ENCODE measurements at places on chromosomes 5 and 9. TPM values are rescaled to one million over a fixed set of nuclear protein-coding genes. Genes with fewer than 3 reads are reported as not detected.

DNA sequence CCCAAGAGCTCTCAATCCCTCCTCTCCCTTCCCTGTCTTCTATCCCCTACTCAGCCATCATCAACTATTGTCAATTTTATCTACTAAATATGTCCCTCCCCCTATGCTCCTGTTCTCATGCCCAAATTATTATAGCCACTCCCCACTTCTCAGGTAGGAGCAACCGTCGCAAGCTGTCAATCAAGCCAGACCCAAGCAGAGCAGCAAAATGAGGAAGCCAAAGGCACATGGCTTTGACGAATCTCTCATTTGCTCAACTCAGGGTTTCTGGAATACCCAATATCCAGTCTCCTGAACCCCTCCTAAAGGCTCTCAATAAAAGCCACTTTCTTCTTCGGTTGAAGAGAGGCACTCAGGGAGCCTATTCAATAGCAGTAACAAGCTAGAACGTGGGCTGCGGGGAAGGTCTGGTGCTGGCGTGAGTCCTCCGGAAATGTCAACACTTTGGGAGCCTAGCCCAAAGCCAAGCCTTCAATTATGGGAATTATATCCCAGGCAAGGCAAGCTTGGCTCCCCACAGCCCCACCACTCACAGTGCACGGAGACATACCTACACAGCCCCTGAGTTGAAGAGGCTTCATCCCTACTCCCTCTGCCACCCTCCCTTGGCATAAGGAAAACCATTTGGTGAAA lies 47.7 kb downstream of the SIL1 start:
- no peak for DNase-seq

DNA sequence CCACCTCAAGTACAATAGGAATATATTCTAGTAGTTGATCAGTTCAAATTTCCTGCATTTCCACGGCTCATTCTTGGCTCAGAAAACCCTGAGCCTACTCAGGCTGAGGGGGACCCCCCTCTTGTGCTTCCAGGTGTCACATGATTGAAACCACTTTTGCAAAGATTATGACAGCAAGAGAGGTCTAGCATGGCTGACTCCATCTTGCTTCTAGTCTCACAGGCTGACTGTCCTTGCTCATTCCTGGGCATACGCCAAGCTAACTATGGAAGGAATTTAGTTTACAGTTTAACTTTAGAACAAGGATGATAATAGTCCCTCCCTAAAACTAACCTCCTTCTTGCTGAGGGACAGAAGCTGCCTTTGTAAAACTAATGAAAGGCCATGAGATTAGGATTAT lies 154.1 kb downstream of the SNX18 start:
- no peak for DNase-seq

DNA sequence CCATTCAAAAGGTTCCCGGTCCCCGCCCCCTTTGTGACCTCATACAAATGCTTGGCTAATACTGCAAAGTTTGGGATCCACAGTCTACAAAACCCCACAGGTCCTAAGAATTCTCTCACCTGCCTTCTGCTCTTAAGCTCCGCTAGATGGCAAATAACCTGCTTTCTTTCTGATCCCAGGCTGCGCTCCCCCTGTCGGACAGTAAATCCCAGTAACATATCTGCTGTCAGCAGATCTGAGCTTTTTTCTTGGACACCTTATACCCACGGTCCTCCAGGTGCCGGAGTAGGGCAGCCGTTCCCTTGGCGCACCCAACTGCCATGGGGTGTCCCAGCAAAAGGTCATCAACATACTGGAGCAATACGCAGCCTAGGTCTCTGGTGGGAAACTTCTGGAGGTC lies 39.0 kb upstream of the PPP1R26 start:
- no peak for DNase-seq

- DNase-seq, result no peak
Measured at GRCh38 chr9:16136961-16137360, 584.1 kb downstream of the CCDC171 start.

GRCh38 chr9:89720696-89721175 lies 115.9 kb downstream of the GADD45G start:
- no peak for DNase-seq

- DNase-seq, result no peak
Measured at GRCh38 chr5:73686912-73687311, 60.9 kb downstream of the ARHGEF28 start.

Gene EDIL3
- polyA plus RNA-seq, result 56.9 TPM
